ENCODE measurements at places on chromosomes 12 and 14.

DNA sequence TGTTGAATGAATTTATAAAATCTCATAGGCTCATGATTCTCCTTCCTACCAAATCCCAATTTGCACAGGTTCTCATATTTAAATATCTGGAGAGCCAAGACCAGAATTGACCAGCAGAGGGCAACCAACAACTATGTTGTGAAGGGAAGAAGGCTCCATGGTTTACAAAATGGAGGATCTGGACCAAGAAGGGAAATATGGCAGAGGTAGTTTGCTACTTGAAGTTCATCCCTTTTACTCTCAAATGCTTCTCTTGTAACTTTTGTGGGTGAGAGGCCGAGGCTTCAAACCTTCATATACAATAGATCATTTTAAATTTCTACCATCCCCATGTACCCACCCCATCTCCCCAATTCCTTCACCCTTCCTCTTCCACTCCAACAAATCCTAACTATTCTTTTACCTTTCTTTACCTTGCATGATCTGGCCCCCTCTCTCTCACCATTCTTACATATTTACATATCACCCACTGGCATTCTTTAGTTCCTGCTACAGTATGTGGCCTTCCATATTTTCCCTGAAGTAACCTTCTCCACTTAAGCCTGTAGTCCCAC, 3.8 kb upstream of the SMARCC2 start:
- DNase-seq = peak; percentile 70

GRCh38 chr14:103534576-103535061, 5.6 kb downstream of the TRMT61A start:
- no peak for DNase-seq

DNA sequence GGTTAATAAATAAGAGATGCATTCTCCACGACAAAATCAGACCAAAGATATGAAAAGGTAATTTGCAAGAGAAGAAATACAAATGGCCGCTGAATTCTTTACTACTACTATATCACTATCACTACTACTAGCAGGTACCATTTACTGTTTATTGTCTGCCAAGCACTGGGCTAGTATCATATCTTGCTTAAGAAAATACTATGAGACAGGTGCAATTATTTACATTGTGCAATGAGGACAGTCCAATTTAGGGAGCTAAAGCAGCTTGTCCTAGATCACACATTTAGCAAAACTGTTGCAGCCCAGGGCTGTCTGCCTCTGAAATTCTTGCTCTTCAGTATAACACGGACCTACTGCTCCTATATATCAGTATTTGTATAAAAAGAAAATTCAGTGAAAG, 52.8 kb downstream of the CRADD start:
- DNase-seq = no peak

- DNase-seq = no peak
These were observed 769.8 kb upstream of the MGAT4C start for GRCh38 chr12:87025976-87026375.

GRCh38 chr14:103078420-103078749, 5.6 kb upstream of the LBHD2 start:
- DNase-seq = peak; percentile 93

DNA sequence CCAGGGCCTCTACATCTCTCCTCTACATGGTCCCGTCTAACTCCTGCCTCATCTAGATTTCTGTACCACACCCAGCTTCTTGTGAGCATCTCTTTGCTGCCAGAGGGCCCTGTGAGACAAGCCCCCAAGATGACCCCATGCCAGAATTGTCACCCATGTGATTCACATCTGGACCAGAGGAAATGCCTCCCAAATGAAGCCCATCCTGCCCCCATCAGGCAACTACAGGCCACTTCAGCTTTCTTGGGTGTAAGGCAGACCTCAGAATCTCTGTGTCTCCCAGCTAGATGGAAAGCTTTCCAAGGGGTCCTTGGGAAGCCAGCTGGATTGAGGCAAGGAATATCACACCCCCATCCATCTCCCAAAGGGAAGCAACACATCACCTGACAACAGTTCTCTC, 9.3 kb upstream of the OAS3 start:
- no peak for DNase-seq

DNA sequence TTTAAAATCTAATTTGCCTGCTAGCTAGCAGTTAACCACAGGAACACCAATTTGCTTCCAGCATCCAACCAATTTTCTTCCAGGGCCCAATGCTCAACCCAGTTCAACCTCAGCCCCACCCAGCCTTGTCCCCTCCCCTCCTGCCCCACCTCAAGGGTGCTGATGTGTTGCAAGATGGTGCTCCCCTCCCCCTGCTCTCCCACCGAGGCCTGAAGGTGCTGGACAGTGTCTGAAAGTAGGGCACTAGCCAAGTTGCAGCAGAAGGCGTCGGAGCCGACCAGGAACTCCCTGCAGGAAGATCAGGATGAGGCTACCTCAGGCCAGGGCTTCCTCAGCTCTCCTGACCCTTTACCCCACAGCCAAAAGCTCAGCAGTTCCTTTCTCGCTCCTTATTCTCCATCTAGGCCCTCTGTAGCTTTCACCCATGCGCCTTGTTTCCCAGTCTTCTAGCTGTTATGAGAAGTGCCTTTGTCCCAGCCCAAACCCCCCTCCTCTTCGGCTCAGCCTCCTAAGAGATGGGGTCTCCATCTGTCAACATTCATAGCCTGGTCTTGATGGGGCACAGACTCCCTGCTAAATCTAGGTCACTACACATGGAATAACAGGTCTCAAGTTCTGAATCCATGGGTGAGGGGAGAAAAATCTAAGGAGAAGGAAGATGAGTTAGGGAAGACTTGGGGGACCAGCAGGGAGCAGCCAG, 3.6 kb downstream of the STAT6 start:
- no peak for DNase-seq

- no peak for DNase-seq
These were observed 51.5 kb upstream of the ANO4 start for GRCh38 chr12:100743060-100743459.

DNA sequence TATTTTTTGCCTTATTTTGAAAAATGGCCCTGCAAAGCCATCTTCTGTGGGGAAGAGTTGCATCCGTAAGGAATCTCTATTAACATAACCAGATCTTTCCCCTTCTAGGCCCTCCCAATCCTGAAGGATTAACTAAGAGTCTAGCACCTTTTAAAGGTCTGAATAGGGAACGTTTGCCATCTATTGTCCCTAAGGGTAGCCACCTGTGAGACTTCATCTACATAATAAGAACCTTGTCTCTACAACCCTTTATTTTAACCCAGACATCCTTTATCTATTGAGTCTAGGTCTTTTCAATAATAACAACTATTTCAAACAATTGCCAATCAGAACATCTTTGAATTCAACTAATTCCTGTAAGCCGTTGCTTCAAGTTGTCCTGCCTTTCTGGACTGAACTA, 4.4 kb downstream of the EDDM3B start:
- no peak for DNase-seq
